ENCODE measurements at places on chromosomes 12 and 14.

- no peak for DNase-seq
Observed at GRCh38 chr14:77832297-77832696, 32.4 kb downstream of the ADCK1 start.

DNA sequence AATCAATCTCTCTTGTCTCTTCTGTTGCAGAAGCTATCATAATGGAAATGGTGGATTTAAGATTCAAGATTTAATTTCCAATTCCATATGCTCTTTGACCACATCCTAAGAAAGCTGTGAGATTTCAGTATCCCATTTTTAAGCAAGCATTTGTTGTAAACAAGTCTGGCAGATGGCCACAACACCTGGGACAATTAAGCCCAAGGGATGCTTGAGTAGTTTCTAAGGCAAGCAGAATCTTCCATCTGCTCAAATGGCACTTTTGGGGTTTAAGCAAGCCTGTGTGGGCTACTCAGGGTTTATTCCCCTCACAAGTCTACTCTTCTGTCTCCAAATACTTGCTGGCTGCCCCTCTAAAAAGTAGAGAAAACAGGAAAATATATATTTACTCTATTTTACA lies 304.7 kb upstream of the SYT1 start:
- no peak for DNase-seq

DNA sequence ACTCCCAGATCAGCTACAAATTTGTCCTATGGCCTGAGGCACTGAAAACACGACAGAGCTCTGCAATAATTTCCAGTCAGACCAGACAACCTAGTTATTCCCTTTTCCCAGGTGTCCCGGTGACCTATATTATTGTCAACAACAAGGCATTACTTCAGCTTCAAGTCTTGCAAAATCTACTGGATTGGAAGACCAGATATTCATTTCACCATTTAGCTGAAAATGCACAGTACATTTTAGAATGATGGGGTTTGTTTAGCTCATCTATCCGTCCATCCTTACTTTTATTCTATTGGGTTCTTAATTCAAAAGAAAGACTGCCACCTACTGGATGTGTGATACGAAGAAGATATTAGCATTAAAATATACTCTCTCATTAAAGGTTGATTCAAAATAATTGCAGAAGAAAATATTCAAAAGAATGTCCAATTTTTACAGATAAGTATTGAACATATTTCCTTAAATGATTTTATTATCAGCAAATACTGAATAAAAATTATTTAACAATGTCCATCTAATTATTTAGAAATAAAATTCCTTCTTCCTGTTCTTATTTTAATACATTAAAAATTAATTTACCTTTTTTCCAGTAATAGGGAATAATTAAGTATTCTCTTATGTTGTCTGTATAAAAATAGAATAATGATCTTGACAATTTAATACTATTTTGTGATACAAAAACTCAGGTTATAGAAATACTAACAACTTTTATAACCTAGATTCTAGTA lies 244.9 kb upstream of the LRIG3 start:
- no peak for DNase-seq

GRCh38 chr14:97283426-97283825 lies 486.2 kb downstream of the VRK1 start:
- no peak for DNase-seq

DNA sequence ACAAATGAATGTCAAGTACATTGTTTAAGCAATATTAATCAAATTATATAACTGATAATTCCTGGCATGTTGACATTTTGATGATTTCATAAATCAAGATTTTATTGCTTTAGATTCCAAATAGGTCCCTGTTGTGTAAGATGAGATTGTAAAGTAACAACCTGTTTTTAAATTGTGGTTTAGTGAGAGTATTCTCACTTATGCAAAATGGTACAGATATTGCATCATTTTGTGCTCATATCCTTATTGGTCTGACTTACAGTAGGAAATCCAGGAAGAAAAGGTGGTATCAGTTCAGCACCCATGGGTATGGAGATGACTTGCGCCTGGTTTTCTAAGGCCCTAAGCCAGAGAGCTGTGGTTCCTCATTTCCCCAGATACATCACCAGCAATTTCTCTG lies 165.5 kb downstream of the KIF21A start:
- no peak for DNase-seq

DNA sequence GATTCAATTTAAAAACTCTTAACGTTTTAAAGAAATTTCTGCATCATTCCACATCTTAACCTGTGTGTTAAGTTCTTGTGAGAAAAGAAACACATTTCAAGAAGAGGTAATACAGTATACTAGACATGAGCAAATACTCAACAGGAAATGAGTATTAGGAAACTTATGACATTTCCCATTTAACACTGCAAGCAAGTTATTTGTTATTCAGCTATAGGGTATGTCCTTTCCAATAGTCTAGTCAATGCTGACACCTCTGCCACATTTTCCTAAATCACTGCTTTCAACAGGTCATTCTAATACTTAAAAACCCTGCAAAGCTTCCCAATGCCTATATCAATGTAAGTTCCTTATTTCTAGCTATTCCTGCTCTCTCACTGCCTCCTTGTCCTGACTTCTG lies 93.1 kb downstream of the DDHD1 start:
- no peak for DNase-seq

GRCh38 chr14:76682367-76682766 lies 78.9 kb upstream of the VASH1 start:
- DNase-seq = no peak

DNA sequence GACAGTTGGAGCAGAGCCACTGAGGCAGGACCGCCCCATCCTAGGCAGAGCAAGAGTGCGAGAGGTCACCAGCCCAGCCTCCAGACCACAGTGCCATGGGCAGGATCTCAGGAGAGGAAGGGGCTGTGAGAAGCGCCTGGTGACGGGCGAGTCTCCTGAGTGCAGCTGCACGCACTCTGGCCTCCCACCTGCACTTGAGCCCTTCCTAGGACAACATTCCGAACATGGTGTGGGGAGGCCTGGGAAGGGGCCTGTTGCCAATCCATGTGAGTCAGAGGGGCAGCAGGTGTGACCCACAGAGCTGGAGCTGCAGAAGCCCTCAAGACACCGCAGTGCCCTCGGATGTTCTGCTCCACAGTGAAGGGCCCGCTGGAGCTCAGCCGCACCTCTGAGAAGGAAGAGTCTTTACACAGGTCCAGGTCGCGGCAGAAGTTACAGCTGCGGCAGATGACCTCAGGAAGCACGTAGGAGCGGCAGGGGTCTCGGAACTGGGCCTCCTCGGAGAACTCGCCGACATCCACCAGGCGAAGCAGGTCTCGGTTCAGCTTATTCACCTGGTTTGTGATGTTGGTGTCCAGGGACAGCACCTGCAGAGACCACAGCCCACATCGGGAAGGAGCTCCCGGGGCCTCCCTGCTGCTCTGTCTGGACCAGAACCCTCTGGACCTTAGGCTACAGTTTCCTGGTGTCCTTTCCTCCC lies 7.3 kb downstream of the P2RX2 start:
- DNase-seq = no peak

GRCh38 chr12:13339538-13339937 lies 143.0 kb downstream of the EMP1 start:
- DNase-seq = no peak

DNA sequence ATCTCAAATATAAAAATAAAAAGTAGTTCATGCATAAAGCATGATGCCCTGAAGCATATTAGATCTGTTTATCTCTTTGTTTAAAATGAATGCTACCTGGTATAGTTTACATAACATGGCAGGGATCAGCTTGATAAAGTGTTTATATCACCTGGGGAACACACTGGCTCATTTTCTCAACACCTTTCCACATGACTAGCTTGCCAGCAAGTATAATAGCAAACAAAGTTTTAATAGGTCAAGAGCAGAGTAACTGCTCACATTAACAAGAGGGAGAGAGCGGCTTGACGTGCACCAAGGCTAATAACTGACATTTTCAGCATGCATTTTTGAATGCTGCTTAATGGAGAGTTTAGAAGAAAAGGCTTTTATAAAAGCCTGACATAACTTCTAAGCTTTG lies 246.4 kb downstream of the EGLN3 start:
- no peak for DNase-seq

GRCh38 chr14:34833549-34834523 lies 41.3 kb downstream of the BAZ1A start:
- no peak for DNase-seq

GRCh38 chr14:32226056-32226455 lies 23.0 kb upstream of the RNU6-8 start:
- no peak for DNase-seq

DNA sequence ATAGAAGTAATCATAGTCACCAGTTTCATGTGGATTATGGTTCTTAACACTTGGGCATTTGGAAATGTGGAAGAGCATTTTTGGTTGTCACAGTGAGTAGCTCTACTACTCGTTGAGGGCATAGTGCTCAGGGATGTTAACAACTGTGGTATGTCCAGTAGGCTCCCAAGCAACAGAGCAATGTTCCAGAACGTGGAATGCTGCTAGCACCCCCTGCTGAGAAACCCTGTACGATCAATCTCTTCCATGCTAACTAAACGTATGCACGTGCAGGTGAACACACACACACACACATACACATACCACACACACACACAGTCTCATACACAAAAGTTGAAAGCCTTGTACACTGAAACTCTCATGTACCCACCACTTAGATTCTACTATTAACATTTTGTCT lies 16.6 kb upstream of the GNPTAB start:
- no peak for DNase-seq

- DNase-seq = no peak
Observed at GRCh38 chr14:97970222-97970621, 1173.0 kb downstream of the VRK1 start.

DNA sequence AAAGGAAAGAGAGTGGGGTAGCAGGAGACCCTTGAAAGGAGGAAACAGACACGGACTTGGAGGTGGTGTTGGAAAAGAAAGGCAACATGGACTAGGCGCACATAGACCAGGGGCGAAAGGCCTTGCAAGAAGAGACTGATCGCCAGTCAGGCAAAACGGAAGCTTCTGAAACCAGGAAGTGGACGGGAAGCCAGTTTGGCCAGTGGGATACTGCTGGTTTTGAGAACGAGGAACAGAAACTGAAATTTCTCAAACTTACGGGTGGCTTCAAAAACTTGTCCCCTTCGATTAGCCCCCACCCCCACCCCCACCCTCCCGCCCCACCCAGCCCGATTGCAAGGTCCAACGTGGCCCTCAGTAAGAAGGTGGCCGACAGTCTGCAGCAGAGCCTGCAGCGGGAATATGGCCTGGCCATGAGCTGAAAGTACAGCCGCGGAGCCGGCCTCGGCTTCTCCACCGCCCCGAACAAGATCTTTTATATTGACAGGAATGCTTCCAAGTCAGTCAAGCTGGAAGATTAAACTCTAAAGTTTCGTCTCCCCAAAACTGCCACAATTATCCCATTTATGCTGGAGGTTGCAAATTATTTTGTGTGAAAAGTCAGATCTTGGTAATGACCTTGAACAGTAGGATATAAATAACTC lies 364.7 kb downstream of the BCAT1 start:
- no peak for DNase-seq

DNA sequence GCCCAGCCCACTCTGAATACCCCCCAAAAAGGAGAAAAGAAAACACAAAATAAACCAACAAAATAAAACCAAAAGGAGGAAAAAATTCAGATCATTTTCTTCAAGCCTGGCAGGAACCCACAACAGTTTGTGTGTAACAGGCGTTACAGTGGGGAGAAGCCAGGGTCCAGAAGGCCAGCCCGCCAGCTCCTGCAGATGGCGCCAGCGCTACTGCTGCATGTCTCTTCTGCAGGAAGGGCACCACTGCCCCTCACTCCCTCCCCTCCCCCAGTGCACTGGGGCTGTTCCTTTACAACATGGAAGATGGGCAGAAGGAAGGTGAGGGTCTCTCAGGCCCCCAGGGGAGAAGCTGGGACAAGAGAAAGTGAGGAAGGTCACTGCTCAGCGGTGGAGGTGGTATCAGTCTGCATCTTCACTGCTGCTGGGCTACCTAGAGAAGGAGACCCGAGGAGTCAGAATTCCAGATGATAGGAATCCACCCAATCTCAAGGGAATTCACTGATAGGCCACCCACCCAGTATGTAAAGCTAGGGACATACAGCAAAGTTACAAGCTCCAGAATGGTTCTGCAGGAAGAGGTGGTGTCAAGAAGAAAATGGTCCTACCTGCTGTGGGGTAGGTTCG lies 2.3 kb upstream of the NOP2 start:
- no peak for DNase-seq

- no peak for DNase-seq
Observed at GRCh38 chr12:56130876-56131275, 2.8 kb downstream of the ESYT1 start.

GRCh38 chr12:104604995-104605675 lies 148.4 kb downstream of the CHST11 start:
- no peak for DNase-seq

DNA sequence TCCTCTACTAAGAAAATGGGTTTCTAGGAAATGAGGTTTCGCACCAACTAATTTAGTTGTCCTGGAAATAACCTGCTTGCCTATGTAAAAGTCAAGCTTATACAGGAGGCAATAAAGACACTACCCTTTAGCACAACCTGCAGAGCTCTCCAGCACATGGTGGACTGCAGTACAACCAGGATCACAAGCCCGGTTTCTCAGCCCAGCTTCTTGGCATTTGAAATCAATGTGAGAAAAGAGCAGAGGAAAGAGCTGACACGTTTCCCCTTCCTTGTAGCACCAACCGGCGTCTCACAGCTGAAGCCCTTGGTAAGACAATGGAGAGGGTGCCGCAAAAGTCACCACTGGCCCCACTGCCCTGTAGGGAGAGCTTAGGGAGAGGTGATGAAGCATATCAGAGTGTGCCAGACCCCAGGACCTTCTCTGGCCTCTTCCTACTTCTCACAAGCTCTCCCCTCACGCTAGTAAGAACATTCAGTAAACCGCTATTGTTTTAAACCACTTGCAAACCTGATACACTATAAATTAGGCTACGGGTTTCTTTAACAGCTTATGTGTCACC lies 8.6 kb downstream of the SPTLC2 start:
- no peak for DNase-seq

- DNase-seq = no peak
Observed at GRCh38 chr12:11904124-11904523, 166.6 kb upstream of the BCL2L14 start.

DNA sequence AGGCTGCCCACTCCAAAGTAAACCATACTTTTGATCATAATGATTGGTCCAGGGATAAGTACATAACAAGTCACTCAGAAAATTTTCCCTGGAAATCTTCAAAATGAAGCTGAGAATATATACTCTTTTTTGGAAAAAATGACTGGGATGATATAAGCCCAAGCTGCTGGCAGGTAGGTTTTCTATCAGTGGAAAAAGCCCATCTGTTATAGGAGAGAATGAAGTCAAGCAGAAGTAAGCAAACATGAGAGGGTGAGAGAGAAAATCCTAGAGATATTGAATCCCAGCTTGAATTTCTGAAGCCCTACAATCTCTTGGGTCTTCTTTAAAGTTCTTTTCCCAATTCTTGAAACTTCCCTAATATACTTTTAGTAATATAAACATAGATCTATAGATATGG lies 37.3 kb upstream of the ZDHHC17 start:
- no peak for DNase-seq

- no peak for DNase-seq
Observed at GRCh38 chr14:94390372-94391086, 2.1 kb upstream of the SERPINA1 start.

- no peak for DNase-seq
Observed at GRCh38 chr12:85441025-85441424, 161.0 kb downstream of the ALX1 start.

Data from frontal cortex (tissue), 4 donors.